ENCODE measurements at places on chromosomes 2 and 18.

DNA sequence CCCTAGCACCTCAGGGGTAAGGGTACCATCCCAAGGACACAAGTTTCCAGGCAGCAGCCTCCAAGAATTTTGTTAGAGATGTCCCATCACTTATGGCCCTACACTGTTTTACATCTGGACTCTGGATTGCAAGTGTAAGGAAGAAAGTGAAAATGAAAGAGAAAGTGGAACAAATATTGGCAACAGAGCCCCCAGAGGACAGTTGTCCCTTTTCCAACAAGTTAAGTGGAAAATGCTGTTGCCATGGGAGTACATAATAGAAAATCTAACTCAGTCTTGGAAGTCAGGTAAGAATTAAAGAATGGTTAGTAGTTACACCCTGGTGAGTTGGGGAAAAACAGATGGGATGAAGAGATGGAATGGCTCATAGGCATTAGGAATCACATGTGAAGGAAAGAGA lies 50.6 kb downstream of the TTC21B start:
- no peak for DNase-seq

- no peak for DNase-seq
These were observed 77.3 kb upstream of the RPL31 start for GRCh38 chr2:100924520-100925451.

DNA sequence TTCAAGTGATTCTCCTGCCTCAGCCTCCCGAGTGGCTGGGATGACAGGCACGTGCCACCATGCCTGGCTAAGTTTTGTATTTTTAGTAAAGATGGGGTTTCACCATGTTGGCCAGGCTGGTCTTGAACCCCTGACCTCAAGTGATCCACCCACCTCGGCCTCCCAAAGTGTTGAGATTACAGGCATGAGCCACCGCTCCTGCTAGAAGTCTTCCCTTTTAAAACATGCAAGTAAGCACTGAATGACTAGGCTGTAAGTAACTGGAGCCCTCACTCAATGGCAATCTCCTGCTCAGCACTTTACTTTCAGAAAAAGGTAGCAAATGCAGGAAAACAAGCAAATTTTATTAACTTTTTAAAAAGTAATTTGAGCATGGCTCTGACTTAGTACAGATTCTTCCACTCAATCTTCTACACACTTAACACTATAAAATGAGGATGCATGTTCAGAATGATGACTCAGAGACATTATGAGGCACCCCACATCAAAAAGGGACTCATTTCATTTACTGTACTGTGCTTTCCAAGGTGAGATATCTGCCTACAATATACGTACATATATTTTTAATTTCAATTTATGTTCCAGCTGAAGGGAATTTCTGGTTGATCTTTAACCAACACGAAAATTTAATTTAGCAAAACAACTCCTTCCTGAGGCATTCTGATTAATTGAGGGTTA lies 6.6 kb upstream of the NCK2 start:
- no peak for DNase-seq

GRCh38 chr2:43402002-43402401 lies 175.6 kb upstream of the ZFP36L2 start:
- no peak for DNase-seq

GRCh38 chr2:134327367-134327766 lies 73.5 kb downstream of the MGAT5 start:
- DNase-seq: no peak

DNA sequence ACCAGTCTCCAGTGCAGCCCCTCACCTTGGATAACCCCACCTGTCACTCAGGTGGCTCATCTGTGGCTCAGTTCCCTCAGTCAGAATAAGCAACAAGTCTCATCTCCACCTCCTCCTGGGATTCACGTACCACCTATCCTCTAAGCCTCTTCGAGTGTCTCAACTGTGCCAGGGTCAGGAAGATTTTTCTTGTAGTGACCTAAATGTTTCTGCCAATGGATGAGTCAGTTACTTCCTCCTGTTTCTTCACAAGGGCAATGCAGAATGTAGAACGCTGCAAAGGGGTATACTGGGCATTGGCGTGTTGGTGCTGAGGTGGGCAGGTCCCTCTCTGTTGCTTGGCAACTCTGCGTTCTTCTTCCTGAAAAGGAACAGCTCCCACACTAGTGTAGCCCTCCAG lies 213.3 kb upstream of the CXCR4 start:
- no peak for DNase-seq

DNA sequence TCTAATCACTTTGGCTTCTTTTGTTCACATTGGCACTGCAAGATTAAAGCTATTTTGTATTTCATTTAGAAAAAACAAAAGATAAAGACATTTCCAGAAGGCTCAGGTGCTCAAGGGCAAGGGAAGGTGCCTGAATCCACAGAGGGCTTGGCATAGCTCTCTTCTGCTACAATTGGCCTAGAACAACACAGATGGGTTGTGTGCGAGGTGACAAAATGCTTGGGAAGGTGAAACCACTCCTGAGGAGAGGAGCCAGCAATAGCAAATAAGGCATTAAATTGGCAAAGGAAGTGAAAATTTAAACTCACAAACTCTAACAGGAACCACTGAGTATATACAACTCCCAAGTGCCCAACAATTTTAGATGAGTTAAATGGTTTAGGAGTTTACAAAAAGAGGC lies 1290.4 kb upstream of the CHAC2 start:
- no peak for DNase-seq

DNA sequence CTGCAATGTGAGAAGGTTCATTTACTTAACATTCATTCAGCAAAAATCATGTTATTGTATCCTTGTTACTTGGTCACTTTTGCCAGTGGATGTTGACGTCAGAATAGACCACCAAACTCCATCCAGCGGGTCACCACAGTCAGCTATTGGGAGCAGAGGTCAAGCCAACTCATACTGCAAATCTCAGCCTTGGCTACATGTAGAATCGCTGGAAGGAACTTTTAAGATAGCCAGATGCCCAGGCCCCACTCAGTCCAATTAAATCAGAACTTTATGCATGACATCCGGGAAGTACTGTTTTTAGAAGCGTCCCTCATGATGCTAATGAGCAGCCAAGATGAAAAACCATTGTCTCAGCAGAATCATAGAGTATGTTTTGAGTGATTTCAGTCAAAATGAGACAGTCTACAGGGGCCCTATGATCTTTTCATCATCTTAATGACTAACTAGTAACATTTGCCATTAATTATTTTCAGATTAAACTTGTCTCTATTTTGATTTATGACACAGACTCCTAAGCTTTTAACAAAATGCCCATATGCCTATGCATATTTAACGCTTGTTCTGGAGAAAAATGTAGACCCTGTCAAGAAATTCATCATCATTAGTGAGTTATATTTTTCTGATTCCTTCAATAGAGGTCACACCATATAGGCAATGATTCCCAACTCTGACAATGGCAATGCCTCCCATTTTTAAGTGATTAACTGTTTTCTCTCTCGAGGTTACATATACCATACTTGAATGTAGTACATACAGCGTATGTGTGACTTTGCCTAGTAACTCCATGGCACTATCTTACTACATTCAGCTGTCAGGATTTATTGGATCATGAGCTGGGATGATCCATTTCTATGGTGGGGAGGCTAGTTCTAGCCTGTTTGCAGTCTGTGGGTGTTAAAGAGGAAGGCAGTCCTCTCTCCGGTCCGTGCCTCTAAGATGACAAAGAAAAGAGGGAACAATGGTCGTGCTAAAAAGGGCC lies 63.7 kb upstream of the CCBE1 start:
- DNase-seq: no peak

All from iPS-NIHi11 (cell line).